ENCODE measurements at places on chromosomes 16 and 17. TPM values are rescaled to one million over a fixed set of nuclear protein-coding genes. Genes with fewer than 3 reads are reported as not detected.

PDE6G gene
- 1.9 TPM for total RNA-seq

CLEC18A gene
- total RNA-seq: 0.31 TPM

PTGES3L gene
- total RNA-seq: 0.69 TPM

TEKT5 gene
- total RNA-seq: not detected

FBXL20 gene
- 7.4 TPM for total RNA-seq

GPR142 gene
- not detected for total RNA-seq

SSTR5 gene
- 0.20 TPM for total RNA-seq

RHBDL1 gene
- total RNA-seq: 1.0 TPM

C16orf96 gene
- 0.04 TPM for total RNA-seq

RTN4RL1 gene
- total RNA-seq: 7.3 TPM

TSPOAP1 gene
- not detected for total RNA-seq

SLFN14 gene
- not detected for total RNA-seq

CBFA2T3 gene
- total RNA-seq: 0.36 TPM

LPO gene
- total RNA-seq: not detected

SEPTIN12 gene
- total RNA-seq: not detected

PRSS33 gene
- total RNA-seq: not detected

PIRT gene
- not detected for total RNA-seq

PPP1R27 gene
- not detected for total RNA-seq

STAT5A gene
- total RNA-seq: 6.8 TPM

SLC6A2 gene
- total RNA-seq: not detected

IKZF3 gene
- not detected for total RNA-seq
